Calu3 (cell line): ENCODE measurements at places on chromosomes 5 and 9. TPM values are rescaled to one million over a fixed set of nuclear protein-coding genes. Genes with fewer than 3 reads are reported as not detected.

PRUNE2 gene
- 0.07 TPM in 1 of 2 replicates, not detected in the other for total RNA-seq

DNA sequence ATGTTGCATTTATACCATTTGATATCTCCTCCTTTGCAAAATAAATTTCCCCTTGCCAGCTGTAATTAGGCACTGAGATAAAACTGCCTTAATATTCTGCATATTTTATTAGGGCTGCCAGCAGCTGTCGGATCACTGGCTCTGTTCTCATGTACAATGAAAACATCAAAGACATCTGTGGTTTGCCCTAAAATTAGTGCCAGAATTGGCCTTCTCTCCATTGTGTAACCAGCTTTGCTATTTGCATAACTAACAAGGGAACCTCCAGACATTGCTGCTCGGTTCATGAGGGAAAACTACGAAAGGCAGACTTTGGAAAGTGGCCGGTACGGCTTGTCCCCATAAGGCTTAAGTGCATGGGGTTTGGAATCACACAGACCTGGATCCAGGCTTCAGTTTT lies 45.5 kb upstream of the KIF2A start:
- DNase-seq, result no peak
- H3K4me1 ChIP-seq, result peaks cover 19% of the 10 kb centered on the region
- no peaks in the 10 kb centered on the region for H3K27me3 ChIP-seq

GRCh38 chr9:77569335-77569734 lies 78.8 kb downstream of the GNA14 start:
- no peaks in the 10 kb centered on the region for H3K27me3 ChIP-seq
- no peak overlapping the region for H3K4me3 ChIP-seq
- no peak for DNase-seq
- H3K36me3 ChIP-seq, result no peaks in the 10 kb centered on the region

DNA sequence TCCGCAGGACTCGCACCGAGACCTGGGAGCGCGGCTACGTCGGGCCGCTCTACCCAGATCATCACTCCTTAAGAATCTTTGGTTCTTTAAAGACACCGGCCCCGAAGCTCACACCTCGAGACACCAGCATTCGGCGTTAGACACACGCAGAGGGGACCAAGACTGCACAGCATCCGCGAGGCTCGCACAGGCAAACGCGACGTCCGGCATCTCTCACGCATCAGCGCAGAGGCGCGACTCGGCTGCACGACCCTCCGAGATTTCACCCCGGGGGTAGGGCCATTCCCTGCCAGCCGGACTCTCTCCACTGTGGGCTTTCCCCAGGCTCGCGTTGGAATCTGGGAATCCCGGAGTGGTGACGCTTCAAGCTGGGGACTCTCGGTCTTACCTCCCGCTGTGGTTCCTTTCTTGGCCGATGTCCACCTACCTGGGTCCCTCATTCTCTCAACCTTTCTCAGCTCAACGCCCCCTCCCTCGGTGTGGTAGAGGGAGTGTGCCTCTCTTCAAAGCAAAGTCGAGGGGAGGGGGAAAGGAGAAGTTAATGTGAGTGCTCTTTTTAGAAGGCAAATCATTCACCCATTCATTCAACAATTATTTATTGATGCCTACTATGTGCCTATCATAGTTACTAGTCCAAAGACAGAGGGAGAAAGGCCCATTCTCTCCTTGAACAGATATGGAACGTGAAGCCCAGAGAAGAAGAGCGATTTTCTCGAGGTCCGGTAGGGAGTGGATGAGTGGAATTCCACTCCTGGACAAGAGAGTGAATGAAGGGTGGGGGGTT lies 1.3 kb upstream of the HAND1 start:
- H3K36me3 ChIP-seq, result no peaks in the 10 kb centered on the region
- H3K27me3 ChIP-seq, result peaks cover 92% of the 10 kb centered on the region
- H3K4me1 ChIP-seq, result peaks cover 8% of the 10 kb centered on the region
- no peak overlapping the region for H3K4me3 ChIP-seq
- no peak for DNase-seq

INSL4 gene
- total RNA-seq, result 0.44 and 0.54 TPM in 2 replicates

CDH9 gene
- not detected in 2 replicates for total RNA-seq

- no peaks in the 10 kb centered on the region for H3K36me3 ChIP-seq
- peak; percentile 86 for DNase-seq
- H3K4me1 ChIP-seq, result peaks cover 58% of the 10 kb centered on the region
- H3K4me3 ChIP-seq, result no peak overlapping the region
- H3K27me3 ChIP-seq, result no peaks in the 10 kb centered on the region
Observed at GRCh38 chr5:67206929-67207328, 10.3 kb upstream of the CD180 start.

GRCh38 chr5:135694012-135694411 lies 115.2 kb upstream of the CXCL14 start:
- H3K4me1 ChIP-seq, result no peaks in the 10 kb centered on the region
- no peak overlapping the region for H3K27ac ChIP-seq
- no peak overlapping the region for H3K4me3 ChIP-seq
- DNase-seq, result no peak
- H3K27me3 ChIP-seq, result peaks cover 68% of the 10 kb centered on the region

DNA sequence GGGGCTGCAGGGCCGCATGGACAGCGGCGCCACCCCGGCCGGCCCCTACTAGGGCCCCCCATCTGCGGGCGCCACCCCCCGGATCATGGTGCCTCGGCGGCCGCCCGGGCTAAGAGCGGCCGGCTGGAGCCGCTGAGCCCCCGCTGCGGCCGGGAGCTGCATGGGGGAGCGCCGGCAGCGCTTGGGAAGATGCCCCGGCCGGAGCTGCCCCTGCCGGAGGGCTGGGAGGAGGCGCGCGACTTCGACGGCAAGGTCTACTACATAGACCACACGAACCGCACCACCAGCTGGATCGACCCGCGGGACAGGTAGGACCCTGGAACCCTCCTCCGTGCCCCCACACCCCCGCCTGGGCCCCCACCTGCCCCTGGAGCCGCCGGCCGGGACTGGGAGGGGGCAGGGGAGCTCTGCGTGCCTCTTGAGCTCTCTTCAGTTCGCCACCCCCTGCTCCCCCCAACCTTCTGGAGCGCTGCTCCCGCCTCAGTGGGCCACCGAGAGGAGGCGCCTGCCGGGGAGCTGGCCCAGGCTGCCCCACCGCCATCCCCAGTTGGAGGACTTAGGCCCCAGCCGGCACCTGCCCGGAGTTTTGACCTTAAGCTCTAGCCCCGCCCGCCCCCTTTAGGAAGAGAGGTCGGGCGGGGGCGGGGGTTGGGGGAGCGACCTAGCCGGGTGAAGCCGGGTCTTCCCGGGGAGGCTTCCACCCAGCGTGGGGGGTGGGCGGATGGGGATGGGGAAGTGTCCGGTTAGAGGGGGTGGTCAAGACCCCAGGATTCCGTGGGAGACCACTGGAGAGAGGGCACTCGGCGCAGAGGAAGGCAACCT lies 730 bp downstream of the WWC1 start:
- H3K4me1 ChIP-seq, result peaks cover 80% of the 10 kb centered on the region
- peaks cover 85% of the 10 kb centered on the region for H3K36me3 ChIP-seq

DNA sequence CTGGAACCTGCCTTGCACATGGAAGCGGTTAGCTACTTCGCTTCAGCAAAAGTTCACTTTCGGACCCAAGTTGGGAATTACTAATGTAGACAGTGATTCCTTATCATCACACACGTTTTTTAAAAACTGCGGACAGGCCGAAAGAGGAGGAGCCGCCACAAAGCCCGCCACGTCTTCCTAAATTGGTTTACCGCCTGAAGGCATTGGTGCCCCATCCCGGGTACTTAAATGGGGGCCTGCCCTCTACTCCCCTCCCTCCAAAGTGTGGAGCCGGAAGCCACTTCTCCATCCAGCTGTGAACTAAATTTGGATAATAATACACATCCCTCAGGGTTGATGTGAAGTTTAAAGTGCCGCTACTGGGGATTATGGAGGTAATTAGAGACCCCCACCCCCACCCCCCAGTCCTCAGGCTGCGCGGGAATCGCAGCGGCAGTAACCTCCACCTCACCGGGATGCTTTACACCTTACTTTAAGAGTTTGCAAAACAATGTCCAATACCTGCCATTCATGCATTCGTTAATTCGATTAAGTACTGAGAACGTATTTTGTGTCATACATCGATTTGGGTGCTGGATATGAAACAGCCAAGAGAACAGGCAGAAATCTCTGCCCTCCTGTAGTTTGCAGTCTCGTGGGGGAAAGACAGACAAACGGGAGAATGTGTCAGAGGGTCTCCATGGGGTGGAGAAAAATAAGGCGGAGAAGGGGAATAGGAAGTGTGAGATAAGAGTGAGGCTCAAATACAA lies 937 bp upstream of the MACROH2A1 start:
- H3K4me1 ChIP-seq, result peaks cover 47% of the 10 kb centered on the region
- no peaks in the 10 kb centered on the region for H3K27me3 ChIP-seq
- peak overlapping the region; percentile 69 for H3K27ac ChIP-seq
- H3K4me3 ChIP-seq, result peak overlapping the region; percentile 91
- peaks cover 41% of the 10 kb centered on the region for H3K36me3 ChIP-seq

DNA sequence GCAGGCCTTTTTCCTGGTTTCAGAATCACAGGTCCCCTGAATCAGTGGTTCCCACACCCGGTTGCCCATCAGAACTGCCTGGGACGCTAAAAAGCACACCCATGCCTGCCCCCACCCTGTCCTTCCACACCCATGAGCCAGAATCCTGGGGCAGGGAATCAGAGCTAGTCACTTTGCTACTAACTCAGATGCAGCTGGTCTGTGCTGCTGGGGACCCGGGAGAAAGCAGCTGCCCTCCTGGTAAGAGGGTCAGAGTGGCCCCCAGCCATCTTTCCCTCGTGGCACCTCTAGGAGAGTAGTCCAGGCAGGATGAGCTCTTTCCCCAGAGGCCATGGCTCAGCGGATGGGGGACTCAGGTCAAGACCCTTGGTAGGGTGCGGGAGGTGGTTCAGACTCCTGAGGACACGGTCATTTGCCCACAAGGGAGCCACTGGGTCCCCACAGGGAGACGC lies 11.3 kb upstream of the NUP214 start:
- H3K27ac ChIP-seq, result no peak overlapping the region
- H3K4me3 ChIP-seq, result no peak overlapping the region
- no peaks in the 10 kb centered on the region for H3K27me3 ChIP-seq
- no peak for DNase-seq

DNA sequence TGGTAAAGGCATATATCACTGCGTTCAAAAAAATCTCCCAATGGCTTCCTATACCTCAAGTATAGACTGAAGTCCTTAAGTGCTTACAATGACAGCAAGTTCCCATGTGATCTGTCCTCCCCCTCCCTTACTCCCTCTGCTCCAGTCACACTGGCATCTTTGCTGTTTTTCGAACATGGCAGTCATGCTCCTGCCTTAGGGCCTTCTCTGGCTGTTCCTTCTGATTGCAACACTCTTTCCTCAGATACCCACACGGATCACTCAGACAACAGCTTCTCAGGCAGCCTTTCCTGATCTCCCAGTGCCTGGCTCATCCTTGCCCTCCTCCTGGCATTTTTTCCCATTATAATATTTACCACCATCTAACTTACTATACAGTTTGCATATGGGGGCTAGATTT lies 232.8 kb downstream of the ARHGEF28 start:
- H3K27ac ChIP-seq, result no peak overlapping the region
- H3K27me3 ChIP-seq, result no peaks in the 10 kb centered on the region
- H3K36me3 ChIP-seq, result peaks cover 69% of the 10 kb centered on the region
- H3K4me1 ChIP-seq, result peaks cover 16% of the 10 kb centered on the region

GRCh38 chr9:134830126-134830525 lies 50.5 kb upstream of the FCN2 start:
- no peaks in the 10 kb centered on the region for H3K36me3 ChIP-seq
- no peak overlapping the region for H3K4me3 ChIP-seq

DNA sequence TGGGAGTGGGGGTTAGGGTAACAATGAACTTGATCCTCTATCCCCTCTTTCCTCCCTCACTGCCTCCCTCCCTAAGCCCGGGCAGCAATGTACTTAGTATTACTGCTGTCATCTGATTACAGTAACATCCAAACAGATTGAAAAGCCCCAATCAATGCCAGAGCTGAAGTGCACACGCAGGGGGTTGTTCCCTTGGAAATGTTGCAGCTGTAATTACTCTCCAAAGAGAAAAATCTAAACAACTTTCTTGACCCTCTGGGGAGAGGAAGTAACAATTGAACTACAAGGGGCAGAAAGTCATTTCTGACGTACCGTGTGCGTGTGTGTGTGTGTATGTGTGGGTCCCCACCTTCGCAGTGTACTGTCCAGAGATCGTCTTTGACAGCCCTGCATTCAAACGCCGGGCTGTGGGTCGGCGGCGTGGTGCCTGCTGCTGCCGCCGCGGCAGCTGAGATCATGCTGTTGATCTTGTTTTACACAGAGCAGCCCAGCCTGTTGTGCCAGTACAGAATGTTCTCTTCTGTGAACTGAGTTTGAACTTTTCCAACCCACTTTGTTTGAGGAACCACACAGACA lies 66.0 kb upstream of the KLF9 start:
- H3K36me3 ChIP-seq, result no peaks in the 10 kb centered on the region
- H3K4me3 ChIP-seq, result peak overlapping the region; percentile 45
- H3K27ac ChIP-seq, result peak overlapping the region; percentile 40
- H3K4me1 ChIP-seq, result peaks cover 19% of the 10 kb centered on the region
- DNase-seq, result peak; percentile 36

DNA sequence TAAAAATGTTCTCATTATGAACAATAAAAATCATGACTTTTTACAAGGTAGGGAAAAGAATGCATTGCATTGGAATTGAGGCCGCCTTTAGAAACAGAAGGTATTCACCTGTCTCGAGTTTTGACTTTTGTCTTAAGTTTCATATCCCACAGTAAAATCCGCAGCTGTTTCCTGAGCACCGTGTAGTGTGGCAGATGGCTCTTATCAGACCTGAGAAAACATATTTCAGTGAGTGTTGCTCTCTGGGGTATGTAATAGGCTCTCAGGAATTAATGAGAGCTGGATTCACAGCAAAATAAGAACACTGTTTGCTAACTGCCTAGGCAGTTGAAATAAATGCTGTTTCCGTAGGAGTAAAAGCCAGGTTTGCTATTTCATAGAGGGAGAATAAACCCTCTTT lies 221.4 kb downstream of the CFAP90 start:
- H3K27ac ChIP-seq, result no peak overlapping the region

DNA sequence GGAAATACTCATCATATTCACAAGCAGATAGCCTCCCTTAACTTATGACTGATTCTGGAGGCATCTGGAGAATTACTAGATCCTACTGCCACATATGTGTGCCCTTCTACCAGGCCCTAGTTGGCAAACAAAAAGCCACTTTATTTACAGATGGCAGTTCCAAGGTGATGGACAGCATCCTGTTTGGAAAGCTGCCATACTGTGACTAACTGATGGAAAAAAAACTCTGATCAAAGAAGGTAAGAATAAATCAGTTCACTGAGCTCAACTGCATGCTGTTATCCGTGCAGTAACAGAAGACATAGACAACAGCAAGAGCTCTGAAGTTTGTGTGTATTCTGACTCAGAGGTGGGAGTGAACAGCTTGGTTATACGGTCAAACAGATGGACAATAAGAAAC lies 279.8 kb upstream of the POU5F2 start:
- peaks cover 7% of the 10 kb centered on the region for H3K36me3 ChIP-seq
- peak overlapping the region; percentile 67 for H3K27ac ChIP-seq
- DNase-seq, result peak; percentile 76

DNA sequence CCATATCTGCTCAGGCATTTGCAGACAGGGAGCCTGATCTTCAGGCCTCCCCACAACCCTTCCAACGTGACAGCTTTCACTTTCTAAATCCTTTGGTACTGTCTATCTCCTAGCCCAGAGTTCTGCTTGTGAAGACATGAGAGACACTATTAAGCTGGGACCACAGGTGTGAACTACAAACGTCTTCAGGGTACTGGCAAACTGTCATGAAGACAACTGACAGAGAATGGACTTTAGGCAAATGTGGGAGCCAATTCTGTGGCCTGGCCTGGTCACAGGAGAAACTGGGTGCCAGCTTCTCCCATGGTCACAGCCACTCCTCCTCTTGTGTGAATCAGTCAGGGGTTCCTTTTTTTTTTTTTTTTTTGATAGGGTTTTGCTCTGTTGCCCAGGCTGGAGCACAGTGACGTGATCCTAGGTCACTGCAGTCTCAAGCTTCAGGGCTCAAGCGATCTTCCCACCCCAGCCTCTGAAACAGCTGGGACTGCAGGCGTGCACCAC lies 10.4 kb downstream of the TRIM14 start:
- peaks cover 6% of the 10 kb centered on the region for H3K36me3 ChIP-seq
- no peak overlapping the region for H3K27ac ChIP-seq
- H3K27me3 ChIP-seq, result no peaks in the 10 kb centered on the region
- no peak overlapping the region for H3K4me3 ChIP-seq
- no peaks in the 10 kb centered on the region for H3K4me1 ChIP-seq
